ENCODE measurements at places on chromosomes 6 and 20. TPM values are rescaled to one million over a fixed set of nuclear protein-coding genes. Genes with fewer than 3 reads are reported as not detected.

HLA-DQA1 gene
- total RNA-seq: 0.99 TPM

DNA sequence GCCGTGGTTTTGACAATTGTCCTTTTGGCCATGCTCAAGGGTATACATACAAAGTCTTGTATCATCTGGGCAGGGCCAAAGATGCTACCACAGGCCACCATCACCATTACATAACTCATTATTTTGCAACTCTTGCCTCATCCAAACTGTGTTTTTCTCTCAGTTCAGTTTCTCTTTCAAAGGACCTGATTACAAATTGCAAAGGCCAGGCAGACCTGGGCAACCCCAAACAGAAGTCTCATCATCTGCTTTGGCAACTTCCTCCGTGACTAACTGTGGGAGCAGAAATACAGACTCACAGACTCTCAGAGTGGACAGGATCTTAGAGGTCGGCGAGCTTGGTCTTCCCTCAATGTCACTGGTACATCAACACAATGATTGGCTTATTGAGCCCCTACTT lies 117.8 kb upstream of the NEDD9 start:
- H3K27me3 ChIP-seq: no peaks in the 10 kb centered on the region
- no peak overlapping the region for H3K4me3 ChIP-seq
- no peak for DNase-seq
- H3K4me1 ChIP-seq: no peaks in the 10 kb centered on the region
- no peaks in the 10 kb centered on the region for H3K36me3 ChIP-seq

TMEM74B gene
- not detected for total RNA-seq

FOXO3 gene
- total RNA-seq: 62.8 TPM

CTCFL gene
- total RNA-seq: not detected

GRCh38 chr6:89580997-89581666 lies 57.4 kb downstream of the LYRM2 start:
- H3K27ac ChIP-seq: no peak overlapping the region
- no peak for DNase-seq
- no peaks in the 10 kb centered on the region for H3K36me3 ChIP-seq
- no peak overlapping the region for H3K4me3 ChIP-seq
- H3K4me1 ChIP-seq: no peaks in the 10 kb centered on the region

PI16 gene
- total RNA-seq: 0.33 TPM

SPATA2 gene
- total RNA-seq: 3.9 TPM

DNA sequence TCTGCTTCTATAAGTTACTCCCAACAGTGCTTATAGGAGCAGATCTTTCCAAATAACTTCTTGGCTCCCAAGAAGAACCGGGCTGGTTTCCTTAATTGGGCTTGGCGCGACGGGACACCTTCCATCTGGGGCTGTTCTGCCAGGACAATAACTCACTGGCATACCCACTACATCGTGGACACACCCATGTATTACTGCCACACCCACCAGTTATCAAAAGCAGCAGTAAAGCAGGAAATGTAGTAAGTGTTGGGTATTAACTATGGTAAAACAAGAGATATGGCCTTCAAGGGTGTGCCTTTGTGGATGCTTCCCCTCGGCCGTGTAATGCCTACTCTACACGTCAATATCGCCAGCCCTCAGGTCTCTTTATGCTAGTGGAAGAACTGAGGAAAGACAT lies 24.7 kb downstream of the CNKSR3 start:
- H3K4me1 ChIP-seq: peaks cover 60% of the 10 kb centered on the region
- no peak overlapping the region for H3K4me3 ChIP-seq
- no peak overlapping the region for H3K27ac ChIP-seq
- H3K27me3 ChIP-seq: no peaks in the 10 kb centered on the region

DNA sequence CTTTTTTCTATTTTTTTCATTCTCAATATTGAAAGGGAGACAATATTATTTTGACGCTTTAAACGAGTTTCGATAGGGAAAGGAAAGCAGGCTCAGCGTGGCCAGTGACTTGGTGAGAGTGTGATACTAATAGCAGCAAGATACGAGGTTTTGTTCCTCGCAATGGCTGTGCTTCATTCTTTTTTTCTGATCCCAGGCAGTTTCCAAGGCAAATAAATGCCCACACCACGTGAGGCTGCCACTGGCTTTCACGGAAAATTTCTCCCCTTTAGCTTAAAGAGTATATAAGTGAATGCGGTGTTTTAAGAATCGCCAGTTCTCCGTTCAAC lies 196.4 kb upstream of the ZNF184 start:
- no peak overlapping the region for H3K27ac ChIP-seq
- no peaks in the 10 kb centered on the region for H3K36me3 ChIP-seq
- DNase-seq: no peak
- H3K4me3 ChIP-seq: no peak overlapping the region
- no peaks in the 10 kb centered on the region for H3K4me1 ChIP-seq

DNA sequence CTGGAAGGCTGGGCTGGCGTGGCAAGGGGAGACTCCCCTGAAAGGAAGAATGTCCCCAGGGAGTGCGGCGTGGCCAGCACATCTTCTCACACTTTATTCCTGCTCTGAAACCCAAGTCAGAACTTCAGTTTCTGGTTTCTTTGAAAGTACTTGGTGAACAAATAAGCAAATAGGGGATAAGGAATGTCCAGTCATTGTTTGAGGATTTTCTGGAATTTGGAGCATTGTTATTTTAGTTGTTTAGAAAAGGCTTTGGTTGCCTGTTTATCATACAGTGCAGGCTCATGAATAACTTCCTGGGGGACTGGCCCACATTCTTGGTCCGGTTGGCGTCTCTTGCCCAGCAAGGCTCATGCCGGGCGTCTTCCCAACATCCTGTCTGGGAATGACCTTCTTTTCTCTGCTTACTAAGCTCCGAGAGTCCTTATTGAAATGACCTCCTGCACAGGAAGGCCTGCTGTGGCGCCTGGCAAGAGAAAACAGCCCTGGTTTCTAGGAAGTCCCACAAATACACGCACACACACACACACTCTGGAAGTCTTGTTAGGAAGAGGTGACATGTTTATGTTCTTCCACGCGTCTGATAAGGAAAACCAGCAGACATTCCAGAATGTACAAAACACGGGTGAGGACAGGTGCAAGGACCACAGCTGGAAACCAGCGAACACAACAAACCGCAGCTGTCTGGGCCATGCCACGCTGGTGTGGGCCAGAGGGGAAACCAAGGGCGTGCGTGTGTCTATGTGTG lies 71.9 kb downstream of the TMEM170B start:
- peaks cover 8% of the 10 kb centered on the region for H3K4me1 ChIP-seq
- no peak overlapping the region for H3K4me3 ChIP-seq
- H3K27me3 ChIP-seq: no peaks in the 10 kb centered on the region
- H3K36me3 ChIP-seq: no peaks in the 10 kb centered on the region
- no peak for DNase-seq

ZNF391 gene
- total RNA-seq: 0.33 TPM

DNA sequence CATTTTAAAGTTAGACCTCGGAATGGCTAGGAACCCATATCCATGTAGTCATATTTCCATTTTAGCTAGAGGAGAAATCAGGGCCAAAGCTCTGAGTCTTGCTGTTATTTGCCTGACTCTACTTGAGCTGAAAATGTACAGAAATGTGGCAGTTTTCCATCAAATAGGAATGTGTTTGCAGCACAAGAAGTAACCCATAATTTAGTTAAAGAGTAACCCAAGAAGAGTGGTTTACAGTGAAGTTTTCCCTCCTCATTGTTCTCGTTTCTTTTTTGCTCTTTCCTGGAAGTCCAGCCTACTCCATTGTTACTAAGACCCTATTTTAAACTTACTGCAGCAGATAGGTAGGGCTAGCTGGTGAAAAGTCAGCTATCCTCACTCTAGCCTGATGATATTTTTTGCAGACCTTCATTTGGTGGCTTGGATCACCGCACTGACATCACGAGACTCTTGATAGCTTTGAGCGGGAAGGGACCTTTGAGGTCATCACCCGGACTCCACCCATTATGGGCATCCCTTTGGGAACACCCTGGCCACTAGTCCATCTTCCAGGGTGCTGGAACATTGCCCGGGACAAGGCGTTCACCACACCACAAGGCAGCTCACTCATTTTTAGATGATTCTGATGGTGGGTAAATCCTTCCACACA lies 28.0 kb upstream of the ADGRF5 start:
- H3K4me1 ChIP-seq: no peaks in the 10 kb centered on the region
- H3K27me3 ChIP-seq: no peaks in the 10 kb centered on the region
- no peak overlapping the region for H3K4me3 ChIP-seq
- no peak overlapping the region for H3K27ac ChIP-seq
- no peaks in the 10 kb centered on the region for H3K36me3 ChIP-seq

- peaks cover under 1% of the 10 kb centered on the region for H3K4me1 ChIP-seq
- H3K27me3 ChIP-seq: no peaks in the 10 kb centered on the region
- no peaks in the 10 kb centered on the region for H3K36me3 ChIP-seq
- H3K27ac ChIP-seq: no peak overlapping the region
- no peak overlapping the region for H3K4me3 ChIP-seq
Observed at GRCh38 chr20:57911512-57912226, 201.9 kb upstream of the PMEPA1 start.

DNA sequence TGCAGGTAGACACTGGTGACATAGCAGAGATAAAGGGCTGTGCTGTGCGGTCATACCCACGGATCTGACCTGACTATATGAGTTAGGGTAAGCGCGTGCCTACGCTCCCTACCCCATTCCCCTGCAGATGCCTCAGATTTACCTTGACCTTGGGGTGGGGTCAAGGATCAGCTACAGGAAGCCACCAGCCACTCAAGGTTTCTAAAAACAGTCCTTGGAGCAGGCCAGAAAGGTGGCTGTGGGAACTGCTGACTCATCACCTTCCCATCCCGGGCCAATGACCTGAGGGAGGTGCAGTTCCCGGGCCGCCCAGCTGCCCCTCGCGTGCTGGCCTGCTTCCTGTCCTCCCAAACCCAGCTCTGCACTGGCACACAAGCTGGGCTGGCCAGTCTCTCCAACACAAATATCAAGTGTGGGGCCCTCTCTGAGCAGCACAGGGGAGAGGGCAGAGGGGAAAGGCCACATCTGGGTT lies 23.0 kb downstream of the KCNK5 start:
- no peak overlapping the region for H3K4me3 ChIP-seq
- H3K4me1 ChIP-seq: peaks cover 100% of the 10 kb centered on the region
- H3K27me3 ChIP-seq: no peaks in the 10 kb centered on the region
- DNase-seq: peak; percentile 52

- no peaks in the 10 kb centered on the region for H3K36me3 ChIP-seq
- no peaks in the 10 kb centered on the region for H3K4me1 ChIP-seq
- no peak overlapping the region for H3K27ac ChIP-seq
- no peak for DNase-seq
- H3K4me3 ChIP-seq: no peak overlapping the region
- H3K27me3 ChIP-seq: no peaks in the 10 kb centered on the region
Observed at GRCh38 chr6:11820821-11821220, 42.2 kb upstream of the ADTRP start.

GRCh38 chr6:23140871-23141270 lies 571.5 kb downstream of the HDGFL1 start:
- DNase-seq: no peak
- H3K27ac ChIP-seq: no peak overlapping the region
- no peaks in the 10 kb centered on the region for H3K4me1 ChIP-seq
- no peak overlapping the region for H3K4me3 ChIP-seq
- H3K36me3 ChIP-seq: no peaks in the 10 kb centered on the region

GRCh38 chr6:13526727-13527670 lies 39.6 kb upstream of the GFOD1 start:
- no peaks in the 10 kb centered on the region for H3K27me3 ChIP-seq
- H3K4me3 ChIP-seq: no peak overlapping the region
- no peaks in the 10 kb centered on the region for H3K36me3 ChIP-seq
- DNase-seq: peak; percentile 22

ARMC2 gene
- total RNA-seq: 0.66 TPM

RSPO3 gene
- 7.3 TPM for total RNA-seq

TRMT6 gene
- total RNA-seq: 5.2 TPM

ZBTB12 gene
- total RNA-seq: not detected

DNA sequence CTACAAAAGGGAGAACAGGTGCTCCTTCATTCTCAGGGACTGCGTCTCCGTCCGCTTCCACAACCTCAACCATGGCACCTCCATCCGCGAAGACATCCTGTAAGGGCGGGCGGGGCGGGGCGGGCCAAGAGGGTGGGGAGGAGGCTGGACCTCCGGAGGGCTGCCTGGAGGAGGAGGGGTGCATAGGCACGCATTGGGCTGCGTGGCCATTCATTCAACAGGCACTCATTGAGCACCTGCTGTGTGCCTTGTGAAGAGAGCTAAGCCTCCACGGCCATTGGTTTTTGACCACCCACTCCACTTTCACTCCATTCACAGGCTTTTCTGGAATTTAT lies 435 bp downstream of the ZSWIM3 start:
- peak overlapping the region; percentile 52 for H3K27ac ChIP-seq
- DNase-seq: no peak
- H3K36me3 ChIP-seq: no peaks in the 10 kb centered on the region
- H3K4me3 ChIP-seq: peak overlapping the region; percentile 11
- H3K4me1 ChIP-seq: peaks cover 32% of the 10 kb centered on the region
- no peaks in the 10 kb centered on the region for H3K27me3 ChIP-seq

DNA sequence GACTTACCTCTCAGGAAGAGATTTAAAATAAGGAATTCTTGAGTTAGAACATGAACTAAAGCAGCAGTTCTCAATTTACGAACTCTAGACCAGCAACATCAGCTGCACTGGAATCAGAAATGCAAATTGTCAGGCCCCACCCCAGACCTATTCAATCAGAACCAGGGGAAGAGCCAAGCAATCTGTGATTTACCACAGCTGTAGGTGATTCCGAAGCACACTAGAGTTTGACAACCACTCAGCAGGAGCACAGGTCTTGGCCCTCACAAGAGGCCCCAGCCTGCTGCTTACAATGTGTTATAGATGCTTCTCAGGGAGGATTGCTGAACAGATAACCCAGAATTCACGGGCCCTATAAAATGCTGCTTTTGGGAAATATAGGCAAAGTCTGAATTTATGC lies 279.2 kb downstream of the PTPRK start:
- DNase-seq: no peak
- H3K4me3 ChIP-seq: no peak overlapping the region
- H3K4me1 ChIP-seq: no peaks in the 10 kb centered on the region
- no peak overlapping the region for H3K27ac ChIP-seq
